IMR-90 (cell line): ENCODE measurements at places on chromosomes 13 and 19. TPM values are rescaled to one million over a fixed set of nuclear protein-coding genes. Genes with fewer than 3 reads are reported as not detected.

SIGLEC6 gene
- polyA plus RNA-seq, result not detected in 2 replicates

GRCh38 chr13:20717581-20718542 lies 14.4 kb downstream of the IL17D start:
- DNase-seq, result no peak

- DNase-seq, result peak; percentile 69
These were observed 4.7 kb upstream of the MYBPC2 start for GRCh38 chr19:50427997-50428425.

GRCh38 chr19:1453525-1454364 lies 3.8 kb downstream of the APC2 start:
- no peak for DNase-seq

GRCh38 chr13:68940049-68940448 lies 1167.6 kb upstream of the ATXN8OS start:
- DNase-seq, result no peak
